ENCODE measurements at places on chromosomes 7 and 10.

DNA sequence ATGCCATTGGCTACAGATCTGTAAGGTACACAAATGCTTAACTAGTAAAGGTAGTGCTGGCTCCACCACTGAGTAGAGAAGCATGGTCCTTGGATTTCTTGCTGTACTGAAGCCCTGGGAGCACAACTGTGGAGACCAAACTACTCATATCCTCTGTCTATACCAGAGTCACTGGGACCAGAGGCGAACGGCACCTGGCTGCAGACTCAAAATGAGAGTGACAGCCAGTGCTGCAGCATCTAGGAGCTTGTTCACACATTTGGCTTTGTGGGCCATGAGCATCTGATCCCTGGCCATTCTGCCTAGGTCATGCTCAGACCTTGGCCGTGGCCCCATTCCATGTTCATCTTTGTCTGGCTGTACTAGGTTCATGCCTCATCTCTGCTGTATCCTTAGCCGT, 31.9 kb downstream of the LRRC18 start:
- DNase-seq = no peak

DNA sequence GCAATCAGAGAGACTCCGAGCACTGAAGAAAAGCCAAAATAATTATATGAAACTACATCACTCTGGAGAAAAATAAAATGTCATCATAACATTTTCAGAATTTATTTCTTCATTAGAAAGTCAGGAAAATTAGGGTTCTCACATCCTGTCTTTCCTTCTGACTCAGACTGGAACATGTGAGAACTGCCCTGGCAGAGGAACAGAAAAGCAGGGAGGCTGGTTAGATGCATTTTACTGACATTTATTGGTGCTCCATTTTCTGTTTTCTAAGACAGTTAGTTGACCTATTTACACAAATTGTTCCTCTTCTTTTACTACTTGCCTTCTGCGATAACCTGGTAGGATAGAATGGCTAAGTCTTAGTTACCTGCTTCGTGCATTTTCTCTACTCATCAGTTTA, 58.6 kb upstream of the ANK3 start:
- no peak for DNase-seq

GRCh38 chr7:94417901-94418300, 23.2 kb downstream of the COL1A2 start:
- DNase-seq = no peak

DNA sequence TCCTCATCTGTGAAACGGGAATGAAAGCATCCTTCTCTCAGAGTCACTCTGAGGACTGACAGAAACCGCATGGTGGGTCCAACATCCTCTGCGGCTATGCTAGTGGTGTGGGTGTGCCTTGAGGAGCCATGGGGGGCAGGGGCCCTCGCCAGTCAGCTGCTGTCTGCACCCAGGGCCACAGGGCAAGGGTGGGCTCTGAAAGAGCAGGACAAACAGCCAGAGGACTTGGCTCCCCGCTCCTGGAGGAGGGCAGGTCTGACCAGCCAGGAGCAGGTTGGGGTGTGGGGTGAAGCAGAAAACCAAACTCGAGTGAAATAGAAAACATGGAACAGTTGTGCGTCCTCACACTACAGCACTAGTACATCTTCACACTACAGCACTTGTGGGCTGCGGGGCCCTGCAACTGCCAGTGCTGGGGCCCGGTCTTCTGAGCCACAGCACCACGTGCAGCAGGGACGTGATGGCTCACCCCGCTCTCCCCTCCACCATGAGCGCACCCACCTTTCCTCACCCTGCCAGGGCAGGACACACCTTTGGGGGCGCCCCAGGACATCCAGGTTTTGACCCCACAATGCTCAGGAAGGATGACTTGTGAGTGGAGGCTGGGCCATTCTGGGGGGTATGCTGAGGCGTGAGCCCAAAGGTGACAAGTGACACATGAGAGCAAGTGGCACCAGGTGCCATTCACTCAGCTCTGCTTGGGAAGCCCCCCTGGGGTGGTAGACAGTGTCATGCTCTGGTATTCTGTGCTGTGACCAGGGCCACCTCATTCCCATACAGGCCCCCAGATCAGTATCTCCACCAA, 96.1 kb upstream of the RET start:
- no peak for DNase-seq

DNA sequence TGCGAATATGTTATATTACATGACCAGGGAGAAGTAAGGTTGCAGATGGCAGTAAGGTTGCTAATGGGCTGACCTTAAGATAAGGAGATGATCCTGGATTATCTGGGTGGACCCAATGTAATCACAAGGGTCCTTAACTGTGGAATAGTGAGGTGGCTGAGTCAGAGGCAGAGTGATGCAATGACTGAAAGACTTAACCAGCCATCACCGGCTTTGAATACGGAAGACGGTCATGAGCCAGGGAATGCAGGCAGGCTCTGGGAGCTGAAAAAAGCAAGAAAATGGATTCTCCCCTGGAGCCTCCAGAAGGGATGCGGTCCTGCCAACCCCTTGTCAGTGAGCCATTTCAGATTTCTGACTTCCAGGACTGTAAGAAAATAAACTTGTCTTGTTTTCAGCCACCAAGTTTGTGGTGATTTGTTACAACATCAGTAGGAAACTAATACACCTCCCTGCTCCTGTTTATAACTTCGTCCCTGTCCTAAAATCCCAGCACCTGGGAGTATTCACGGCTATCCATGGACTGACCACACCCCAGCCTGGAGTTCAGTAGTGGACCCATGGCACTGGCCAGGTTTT, 4.6 kb upstream of the C10orf95 start:
- peak; percentile 76 for DNase-seq

- no peak for DNase-seq
These were observed 139.5 kb downstream of the PFKFB3 start for GRCh38 chr10:6342096-6342685.

DNA sequence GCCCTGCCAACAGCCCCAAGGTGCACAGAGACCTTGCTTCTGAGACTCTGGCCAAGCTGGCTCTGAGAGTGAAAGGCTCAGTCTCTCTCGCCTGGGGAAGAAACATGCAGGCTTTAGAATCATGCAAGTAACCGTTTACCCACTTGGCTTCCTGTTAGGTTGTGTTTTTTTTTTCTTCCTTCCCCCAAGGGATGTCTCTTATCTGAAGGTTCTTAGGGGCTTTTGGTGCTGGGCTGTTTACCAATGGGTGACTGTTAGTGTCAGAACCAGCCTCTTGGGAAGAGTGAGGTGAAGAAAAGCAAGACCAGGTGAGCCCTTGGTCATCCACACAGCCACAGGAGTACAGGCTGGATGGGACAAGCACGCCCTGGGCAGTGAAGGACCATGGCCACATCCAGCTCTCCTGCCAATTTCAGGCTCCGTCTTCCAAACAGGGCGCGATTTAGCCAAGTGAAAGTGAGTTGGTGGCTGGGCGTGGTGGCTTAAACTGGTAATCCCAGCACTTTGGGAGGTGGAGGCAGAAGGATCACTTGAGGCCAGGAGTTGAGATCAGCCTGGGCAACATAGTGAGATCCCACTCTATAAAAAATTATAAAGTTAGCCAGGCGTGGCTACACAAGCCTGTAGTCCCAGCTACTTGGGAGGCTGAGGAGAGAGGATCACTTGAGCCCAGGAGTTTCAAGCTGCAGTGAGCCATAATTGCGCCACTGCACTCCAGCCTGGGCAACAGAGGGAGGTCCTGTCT, 76.3 kb upstream of the CUX1 start:
- DNase-seq = no peak

DNA sequence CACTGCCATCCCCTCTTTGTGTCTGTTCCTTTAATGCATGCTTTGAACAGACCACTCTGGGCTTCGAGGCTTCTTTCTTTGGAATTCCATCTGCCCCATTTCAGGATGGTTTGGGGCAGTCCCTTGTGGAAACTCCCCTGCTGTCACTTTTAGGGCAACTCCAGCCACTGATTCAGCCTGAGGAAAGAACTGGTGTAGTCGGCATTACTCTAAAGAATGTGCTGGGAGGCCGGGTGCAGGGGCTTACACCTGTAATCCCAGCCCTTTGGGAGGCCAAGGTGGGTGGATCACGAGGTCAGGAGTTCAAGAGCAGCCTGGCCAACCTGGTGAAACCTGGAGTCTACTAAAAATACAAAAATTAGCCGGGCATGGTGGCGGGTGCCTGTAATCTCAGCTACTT, 358.1 kb upstream of the NUPR2 start:
- DNase-seq = no peak

GRCh38 chr10:85927952-85928665, 438.5 kb downstream of the GRID1 start:
- DNase-seq = no peak

GRCh38 chr7:82442492-82443035, 1.0 kb downstream of the CACNA2D1 start:
- no peak for DNase-seq

- DNase-seq = no peak
These were observed 37.1 kb downstream of the CCDC71L start for GRCh38 chr7:106623853-106624252.

DNA sequence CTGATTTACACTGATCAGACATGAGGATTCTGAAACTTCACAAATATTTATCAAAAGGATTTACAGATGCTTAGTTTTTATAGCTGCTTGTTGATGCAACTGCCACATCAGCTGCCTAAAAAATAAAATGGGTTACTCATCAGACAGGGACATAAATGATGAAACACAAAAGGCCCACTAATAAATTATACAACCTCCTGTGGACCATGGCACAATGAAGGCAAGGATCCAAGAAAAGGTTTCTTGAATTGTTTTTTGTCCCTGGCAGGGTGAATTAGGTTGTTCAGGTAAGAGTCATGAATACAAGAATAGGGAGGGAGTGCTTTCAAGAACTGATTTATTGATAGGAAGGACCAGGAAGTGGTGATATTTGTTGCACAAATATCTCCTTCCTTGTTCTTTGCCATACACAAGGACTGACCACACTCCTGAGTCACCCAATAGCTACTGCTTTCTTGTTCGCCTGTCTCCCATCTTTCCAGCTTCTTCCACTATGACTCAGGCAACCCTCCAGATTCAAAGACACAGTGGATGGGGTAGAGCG, 234.5 kb downstream of the AHR start:
- DNase-seq = no peak

All from NCI-H460 (cell line).